ENCODE measurements at places on chromosomes 4 and X.

- no peak for DNase-seq
Observed at GRCh38 chr4:139799615-139800014, 134.0 kb downstream of the MGST2 start.

- no peak for DNase-seq
Observed at GRCh38 chrX:12614266-12614665, 176.9 kb upstream of the PRPS2 start.

DNA sequence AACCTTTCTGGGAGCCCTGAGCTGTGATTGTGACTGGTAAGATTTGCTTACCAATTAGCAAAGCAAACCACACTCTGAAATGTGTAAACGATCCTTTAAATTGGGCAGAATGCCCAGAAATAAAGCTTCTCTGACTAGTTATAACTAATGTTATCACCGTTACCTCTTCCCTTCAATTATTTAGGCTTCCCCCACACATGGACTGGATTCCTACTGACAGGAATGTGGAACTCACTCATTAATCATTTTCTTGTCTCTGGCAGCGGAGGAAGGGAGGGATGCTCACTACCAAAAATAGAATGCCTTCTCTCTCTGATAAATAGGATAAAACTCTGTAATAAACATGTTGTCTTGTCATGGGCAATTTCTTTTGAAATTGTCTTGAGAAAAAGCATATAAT lies 25.3 kb upstream of the NWD2 start:
- no peak for DNase-seq

GRCh38 chr4:43330288-43330687 lies 437.8 kb downstream of the GRXCR1 start:
- DNase-seq, result no peak
